Caco-2 (cell line): ENCODE measurements at places on chromosomes 16 and 17.

GRCh38 chr17:81040791-81041337 is 5.9 kb downstream of the BAIAP2 start:
- DNase-seq: no peak

- DNase-seq: no peak
These were observed 27.1 kb upstream of the DBNDD1 start for GRCh38 chr16:90046122-90046970.

DNA sequence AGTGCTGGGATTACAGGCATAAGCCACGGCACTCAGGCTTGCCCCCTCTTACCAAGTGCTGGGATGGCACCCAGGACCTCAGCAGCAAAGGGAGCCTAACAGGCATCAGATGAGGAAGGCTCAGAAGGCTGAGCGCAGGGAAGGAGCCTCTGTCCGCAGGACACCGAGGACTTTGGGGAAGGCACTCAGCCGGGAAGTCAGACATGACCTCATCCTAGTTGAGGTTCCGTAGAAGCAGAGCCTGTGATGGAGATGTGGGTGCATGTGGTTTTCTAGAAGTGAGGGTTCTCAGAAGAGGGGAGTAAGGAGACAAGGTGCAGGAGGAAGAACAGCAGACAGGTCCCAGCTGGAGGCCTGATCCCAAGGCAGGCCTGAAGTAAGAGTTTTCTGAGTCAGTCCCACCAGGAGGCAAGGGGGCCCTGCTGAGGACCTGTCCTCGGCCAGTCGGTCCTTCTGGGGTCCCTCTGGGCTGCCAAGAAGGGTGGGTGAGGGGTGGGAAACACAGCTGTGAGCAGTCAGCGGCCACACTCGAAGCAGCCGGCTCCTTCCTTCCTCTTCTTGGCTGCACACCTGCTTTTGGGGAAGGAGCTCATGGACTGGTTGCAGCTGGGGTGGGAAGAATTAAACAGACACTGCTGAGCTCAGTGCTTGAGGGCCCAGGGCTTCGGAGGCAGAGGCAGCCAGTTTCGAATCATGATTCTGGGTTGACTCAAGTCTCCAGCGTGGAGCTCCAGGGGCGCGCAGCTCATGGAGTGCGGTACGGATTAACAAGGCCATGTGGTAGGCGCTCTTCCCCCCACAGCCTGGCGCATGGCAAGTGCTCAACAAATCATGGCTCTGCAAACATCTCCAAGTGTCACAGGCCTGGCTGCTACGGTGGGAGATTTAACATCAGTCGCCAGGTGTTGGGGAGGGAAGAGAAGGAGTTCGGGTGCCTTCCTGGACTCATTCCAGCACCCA is 38.9 kb upstream of the SNN start:
- DNase-seq: no peak

- DNase-seq: peak; percentile 24
These were observed 116.1 kb upstream of the METRNL start for GRCh38 chr17:82963104-82963950.

DNA sequence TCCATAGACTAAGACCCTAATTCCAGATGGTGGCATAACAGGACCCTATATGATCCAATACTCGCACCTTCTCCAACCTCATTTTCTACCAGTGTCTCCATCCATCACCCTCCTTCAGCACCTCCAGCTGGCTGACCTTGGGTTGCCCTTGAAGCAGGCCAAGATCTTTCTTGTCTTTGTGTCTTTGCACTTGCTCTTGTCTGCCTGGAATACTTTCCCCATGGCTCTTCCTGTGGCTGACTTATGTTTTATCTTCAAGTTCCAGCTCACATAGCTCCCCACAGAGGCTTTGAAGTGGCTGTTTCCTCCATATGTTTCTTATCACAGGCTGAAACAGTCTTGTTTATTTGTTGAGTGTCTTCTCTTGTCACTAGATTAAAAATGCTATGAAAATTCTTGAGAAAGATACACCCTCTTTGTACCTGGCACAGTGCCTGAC is 29.6 kb upstream of the MMD start:
- DNase-seq: peak; percentile 11

DNA sequence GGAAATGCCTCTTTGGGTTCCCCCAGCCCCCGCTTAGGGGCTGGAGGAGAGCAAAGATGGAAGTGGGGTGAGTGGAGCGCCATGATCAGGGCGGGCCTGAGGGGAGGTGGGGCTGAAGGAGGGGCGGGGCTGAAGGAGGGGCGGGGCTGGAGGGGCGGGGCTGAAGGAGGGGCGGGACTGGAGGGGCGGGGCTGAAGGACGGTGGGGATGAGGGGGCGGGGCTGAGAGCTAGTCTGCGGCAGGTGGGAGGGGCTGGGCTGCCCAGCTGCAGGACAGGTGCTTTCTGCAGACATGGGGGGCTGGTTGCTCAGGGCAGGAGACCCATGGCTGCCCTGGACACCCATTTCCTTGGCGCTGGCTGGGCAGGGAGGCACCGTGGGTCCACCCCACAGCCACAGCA is 39.1 kb upstream of the PABPN1L start:
- peak; percentile 49 for DNase-seq
